ENCODE measurements at places on chromosomes 3 and 15.

- DNase-seq = no peak
Measured at GRCh38 chr3:150239766-150240165, 168.3 kb upstream of the TSC22D2 start.

DNA sequence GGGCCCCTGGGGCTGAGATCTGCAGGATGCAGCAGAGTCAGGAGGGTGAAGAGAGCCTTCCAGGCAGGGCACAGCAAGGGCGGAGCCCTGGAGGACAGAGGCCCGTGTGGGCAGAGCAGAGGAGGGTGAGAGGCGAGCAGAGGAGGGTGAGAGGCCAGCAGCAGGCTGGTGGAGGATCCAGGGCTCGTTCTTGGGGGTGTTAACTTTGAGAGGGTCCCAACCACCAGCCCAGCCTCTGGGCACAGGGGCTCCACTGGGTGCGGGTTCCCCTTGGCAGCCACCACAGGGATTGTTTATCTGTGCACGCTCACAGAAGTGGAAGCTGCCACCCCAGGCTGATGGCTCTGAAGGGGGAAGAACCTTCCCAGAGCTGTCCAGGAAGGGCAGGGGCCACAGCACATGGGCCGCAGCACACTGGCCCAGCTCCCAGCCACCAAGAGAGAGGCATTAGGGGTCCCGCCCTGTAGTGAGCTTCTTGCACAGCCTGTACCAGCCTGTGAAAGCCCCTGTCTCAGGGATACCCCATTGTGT, 9.3 kb upstream of the PLXND1 start:
- peak; percentile 71 for DNase-seq

GRCh38 chr15:25375557-25375956, 63.3 kb downstream of the UBE3A start:
- no peak for DNase-seq

DNA sequence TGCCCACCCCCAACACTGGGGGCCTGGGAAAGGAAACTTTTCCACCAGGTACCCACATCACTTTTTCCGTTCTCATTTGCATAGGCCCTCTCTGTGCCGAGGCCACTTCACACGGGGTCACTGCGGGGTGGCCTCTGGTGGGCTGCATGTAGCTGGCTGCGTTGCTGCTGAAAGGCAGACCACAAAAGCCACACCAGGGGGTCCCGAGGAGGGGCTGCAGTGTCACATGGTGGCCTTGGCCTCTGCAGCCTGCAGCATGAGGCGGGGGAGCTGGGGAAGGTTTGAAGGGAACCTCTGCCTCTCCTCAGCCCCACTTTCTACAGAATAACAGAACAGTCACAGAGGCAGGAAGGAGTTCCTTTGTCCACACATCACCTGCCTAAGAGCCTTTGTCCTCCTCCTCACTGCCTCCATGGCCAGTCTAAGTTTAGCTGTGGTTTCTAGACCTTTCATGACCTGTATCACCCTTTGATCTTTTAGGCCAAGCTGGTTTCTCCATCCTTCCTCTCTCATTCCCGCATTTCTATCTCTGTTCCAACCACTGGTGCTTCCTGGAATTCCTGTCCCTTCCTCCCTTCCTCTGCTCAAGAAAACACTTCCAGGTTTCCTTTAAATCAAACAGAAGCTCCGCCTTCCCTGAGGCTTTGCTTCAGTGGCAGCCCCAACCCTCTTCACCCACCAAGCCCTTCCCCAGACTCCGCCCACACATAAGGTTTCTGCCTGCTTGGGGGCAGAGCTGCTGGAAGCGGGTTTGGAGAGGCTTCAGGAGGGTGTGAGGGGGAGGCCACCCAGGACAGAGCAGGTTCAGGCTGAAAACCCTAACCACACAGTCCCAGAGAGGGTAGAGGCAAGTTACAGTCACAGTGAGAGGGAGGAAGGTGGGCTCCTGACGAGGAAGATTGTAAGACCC, 150.7 kb upstream of the TLE3 start:
- DNase-seq = no peak

DNA sequence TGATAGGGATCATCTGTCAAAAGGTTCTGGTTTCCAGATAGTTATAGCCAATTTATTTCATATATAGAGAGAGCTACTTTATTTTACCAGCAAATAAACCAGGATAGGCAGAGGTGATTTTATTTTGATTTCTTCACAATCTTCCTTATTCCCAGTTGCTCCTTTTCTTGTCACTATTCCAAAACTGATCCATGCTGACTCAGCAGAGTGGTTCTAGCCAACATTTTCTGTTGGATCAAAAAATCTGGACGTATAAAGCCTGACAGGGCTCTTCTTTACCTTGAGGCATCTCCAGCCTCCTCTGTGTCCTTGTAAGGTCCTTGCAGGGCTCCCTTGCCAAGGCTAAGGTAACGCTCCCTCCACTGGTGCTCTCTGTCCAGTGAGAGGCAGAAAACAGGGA, 15.8 kb downstream of the HDC start:
- DNase-seq = no peak

- no peak for DNase-seq
Measured at GRCh38 chr3:193589129-193589528, 3.9 kb upstream of the OPA1 start.

- DNase-seq = no peak
Measured at GRCh38 chr3:107344722-107345121, 32.5 kb upstream of the CCDC54 start.

DNA sequence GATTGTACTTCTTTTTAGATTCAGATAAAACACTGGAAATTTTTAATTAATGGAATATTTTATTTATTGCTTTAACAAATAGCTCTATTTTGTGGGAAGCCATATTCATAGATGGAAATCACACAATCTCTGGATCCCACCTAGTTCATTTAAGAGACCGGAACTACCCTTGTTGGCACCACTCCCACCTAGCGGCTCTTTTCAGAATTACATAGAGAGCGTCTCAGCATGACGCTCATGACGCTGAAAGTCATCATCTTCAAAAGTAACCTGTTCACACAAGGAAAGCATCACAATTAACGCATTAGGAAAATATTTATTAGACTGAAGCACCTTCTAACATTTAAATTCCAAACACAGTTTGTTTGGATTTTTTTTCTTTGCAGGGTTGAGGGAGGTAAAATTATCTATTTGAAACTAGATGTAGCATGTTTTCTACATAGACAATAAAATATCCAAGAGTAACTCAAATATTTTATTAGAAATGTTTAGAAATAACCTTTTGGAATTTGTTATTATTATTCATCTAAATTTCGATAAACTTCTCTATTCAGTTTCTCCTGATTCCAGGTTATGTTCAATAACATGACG, 214.9 kb upstream of the ARRDC4 start:
- DNase-seq = no peak

All from right cardiac atrium (tissue), 5 donors.